Fibroblast of the conjunctiva (primary cell): ENCODE measurements at places on chromosomes 7 and 10.
A peak's percentile ranks its signal among the peaks of the same experiment; 100 is the strongest.

DNA sequence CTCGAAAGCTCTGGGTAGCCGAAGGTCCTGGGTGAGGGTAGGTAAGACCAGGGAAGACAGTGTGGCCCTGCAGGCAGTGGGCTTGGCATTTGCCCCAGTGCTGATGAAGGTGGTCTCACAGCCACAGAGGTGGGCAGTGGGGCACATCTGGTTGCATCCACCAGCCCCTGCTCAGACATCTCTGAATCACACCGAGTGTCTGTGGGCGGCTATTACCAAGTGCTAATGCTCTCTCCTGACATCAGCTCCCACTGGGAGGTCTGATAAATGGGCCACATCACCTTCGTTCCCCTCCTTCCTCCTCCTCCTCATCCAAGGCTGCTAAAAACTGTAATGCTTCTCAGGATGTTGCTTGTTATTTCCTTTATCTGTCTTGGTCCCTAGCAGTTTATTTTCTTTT is 330.9 kb upstream of the COBL start:
- DNase-seq: no peak

- DNase-seq: no peak
These were observed 141.3 kb upstream of the KLF14 start for GRCh38 chr7:130875265-130875741.

- DNase-seq: peak; percentile 10
These were observed 41.5 kb downstream of the ANKMY2 start for GRCh38 chr7:16604054-16604453.

- no peak for DNase-seq
These were observed 348.9 kb downstream of the ARL4A start for GRCh38 chr7:13036256-13036780.

DNA sequence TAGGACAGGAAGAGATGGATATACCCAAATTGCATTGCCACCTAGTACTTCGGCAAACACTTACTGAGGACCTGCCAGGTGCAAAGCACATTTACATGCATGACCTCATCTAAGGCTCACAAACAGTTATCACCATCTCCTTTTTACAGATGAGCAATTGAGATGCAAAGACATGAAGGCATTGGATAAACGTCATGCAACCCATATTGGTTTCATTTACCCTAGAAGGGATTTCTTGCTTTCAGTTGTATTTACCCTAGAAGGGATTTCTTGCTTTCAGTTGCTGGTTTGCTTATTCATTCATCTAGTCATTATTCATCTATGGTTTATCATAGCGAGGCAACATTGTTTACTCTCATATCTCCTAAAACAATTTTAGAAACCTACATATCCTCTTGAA is 52.2 kb downstream of the STEAP1B start:
- no peak for DNase-seq

DNA sequence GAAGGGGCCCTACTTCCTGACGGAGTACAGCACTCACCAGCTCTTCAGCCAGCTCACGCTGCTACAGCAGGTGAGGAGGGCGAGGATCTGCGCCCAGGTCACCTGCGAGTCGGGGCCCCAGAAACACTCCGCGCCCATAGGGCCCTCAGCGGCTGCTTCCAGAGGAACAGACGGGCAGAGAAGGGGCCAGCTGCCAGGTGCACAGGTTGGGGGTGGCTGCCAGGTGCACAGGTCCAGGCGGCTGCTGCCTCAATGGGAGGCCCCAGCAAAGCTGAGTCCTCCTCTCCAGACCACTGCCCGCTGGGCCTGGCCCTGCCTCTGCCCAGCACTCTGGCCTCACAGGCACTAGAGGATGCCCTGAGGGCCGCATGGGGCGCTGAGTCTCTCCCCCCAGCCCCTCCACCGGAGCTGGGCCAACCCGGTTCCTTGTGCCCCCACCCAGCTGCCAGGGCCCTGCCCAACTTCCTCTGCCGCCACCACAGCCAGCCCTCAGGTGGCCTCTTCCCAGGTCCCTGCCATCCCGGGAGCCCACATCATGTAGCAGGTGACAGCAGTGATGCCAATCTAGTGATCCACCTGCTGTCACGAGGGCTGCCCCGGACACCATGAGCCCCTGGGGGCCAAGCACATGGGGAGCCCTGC is 17.0 kb upstream of the UTF1 start:
- DNase-seq: no peak

DNA sequence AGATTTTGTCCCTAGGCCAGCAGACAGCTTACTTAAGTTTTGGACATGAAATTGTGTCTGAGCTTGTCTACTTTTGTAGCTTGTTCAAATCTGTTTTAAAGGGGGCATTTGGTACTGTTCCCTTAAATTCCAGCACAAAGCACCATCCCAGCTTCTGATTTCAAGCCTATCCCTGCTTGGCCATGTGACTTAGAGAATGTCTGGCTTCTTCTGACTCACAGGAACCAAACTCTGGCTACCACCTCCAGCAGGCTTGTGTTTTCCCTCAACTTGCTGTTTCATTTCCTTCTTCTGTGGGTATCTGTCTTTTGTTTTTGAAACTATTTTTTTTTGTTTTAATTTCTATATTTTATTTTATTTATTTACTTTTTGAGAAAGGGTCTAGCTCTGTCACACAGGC is 97.9 kb upstream of the FZD8 start:
- DNase-seq: no peak

GRCh38 chr10:77978360-77978759 is 51.0 kb downstream of the POLR3A start:
- no peak for DNase-seq

- DNase-seq: peak; percentile 10
These were observed 123.5 kb downstream of the KMT2C start for GRCh38 chr7:152312316-152312715.
